DND-41 (cell line): ENCODE measurements at places on chromosomes 13 and 19.

DNA sequence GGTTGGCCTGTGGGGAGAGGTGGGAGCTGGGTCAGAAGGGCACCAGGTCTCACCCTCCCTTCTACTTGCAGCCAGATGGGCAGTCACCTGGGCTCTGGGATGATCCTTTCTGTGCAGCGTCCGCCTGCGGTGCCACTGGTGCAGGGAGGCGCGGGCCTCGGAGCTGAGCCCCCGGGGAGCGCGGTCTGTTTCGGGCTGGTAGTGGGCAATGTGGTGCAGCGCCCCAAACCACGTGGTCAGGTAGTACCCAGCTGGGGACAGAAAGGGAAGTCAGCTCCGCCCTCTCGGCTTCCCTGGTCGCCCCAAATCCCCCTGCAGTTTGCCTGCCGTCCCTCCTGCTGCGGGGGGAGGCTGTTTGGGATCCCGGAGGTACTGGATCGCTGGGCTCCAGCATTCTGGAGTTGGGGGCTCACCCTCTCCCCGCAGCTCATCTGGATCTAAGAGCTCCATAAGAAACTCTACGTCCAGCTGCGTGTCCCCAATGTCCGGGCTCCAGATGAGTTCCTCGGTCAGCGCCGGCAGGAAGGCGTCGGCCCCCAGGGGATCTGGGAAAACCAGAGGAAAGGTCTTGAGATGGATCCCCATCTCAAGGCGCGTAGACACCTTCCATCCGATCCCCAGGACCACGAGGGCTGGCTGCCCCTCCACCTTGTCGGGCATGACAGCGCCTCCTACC lies 8.8 kb downstream of the RINL start:
- no peak for DNase-seq

GRCh38 chr13:101492251-101492910 lies 39.9 kb downstream of the ITGBL1 start:
- no peak for DNase-seq

DNA sequence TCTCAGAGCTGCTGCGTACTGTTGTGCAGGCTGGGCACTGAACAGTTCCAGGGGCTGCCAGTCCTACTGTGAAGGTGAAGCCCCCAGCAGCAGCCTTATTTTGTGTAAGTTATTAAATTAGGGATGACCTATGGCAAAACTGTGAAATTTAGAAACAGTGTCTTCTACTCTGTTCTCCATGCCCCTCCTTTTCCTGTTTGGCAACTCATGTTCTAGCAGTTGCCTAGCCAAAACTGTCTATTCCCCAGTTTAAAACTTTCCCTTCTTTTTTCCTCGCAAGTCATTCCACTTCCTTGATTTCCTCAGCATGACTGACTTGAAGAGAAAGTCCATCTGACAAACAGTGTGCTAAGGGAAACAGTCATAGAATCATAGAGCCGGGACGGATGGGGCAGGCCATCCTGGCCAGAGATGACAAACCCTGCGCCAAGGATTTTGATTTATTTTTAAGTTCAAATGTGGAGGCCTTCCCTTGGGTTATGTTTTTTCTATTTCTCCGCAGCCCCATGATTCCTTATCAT lies 78.1 kb upstream of the OLFM4 start:
- DNase-seq = no peak

DNA sequence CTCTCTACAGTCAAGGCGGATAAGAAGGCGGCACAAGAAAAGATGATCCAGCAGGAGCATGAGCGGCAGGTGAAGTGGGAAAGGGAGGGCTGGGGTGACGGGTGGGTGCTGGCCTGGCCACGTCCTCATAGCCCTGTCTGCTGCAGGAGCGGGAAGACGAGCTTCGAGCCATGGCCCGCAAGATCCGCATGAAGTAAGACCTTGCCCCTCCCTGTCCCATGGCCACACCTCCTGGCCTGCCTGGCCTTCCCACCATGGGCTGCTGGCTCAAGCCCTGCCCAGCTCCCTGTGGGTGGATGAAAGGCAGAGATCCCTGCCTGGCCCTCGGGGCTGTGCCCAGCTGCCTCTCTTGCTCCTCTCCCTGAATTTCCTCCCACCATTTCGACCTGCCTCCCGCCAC lies 7.2 kb downstream of the ZNF296 start:
- no peak for DNase-seq

GRCh38 chr13:95596701-95597100 lies 44.2 kb downstream of the CLDN10 start:
- no peak for DNase-seq

GRCh38 chr19:44890366-44891015 lies 563 bp upstream of the TOMM40 start:
- peak; percentile 100 for DNase-seq

GRCh38 chr19:49469828-49470614 lies 4.0 kb upstream of the FLT3LG start:
- DNase-seq = peak; percentile 37

- no peak for DNase-seq
These were observed 585.3 kb downstream of the UQCRFS1 start for GRCh38 chr19:28627669-28628068.

DNA sequence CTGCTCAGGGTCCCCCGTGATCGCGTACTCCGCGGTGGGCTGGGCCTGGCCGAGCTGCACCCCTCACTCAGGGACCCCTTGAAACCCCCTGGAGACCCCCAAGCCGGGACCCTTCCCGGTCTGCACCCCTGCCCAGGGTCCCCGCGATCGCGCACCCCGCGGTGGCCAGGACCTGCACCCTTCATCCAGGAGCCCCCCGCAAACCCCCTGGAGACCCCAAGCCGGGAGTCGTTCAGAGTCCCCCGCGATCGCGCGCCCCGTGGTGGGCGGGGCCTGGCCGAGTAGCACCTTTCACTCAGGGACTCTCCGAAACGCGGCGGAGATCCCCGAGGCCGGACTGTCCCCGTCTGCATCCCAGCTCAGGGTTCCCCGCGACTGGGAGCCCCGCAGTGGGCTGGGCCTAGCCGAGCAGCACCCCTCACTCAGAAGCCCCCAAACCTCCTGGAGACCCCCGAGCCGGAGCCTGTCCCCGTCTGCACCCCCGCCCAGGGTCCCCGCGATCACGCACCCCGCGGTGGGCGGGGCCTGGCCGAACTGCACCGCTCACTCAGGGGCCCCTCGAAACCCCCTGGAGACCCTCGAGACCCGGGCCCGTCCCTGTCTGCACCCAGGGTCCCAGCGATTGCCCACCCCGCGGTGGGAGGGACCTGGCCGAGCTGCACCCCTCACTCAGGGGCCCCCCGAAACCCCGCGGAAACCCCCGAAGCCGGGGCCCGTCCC lies 748 bp downstream of the LMNB2 start:
- DNase-seq = peak; percentile 52
